CD4-positive, alpha-beta T cell treated with Interleukin-2 at 100 ng/mL for 4 hours (primary cell): ENCODE measurements at places on chromosomes 16 and 17.

- no peak for DNase-seq
These were observed 3.4 kb upstream of the NAT9 start for GRCh38 chr17:74779501-74779900.

DNA sequence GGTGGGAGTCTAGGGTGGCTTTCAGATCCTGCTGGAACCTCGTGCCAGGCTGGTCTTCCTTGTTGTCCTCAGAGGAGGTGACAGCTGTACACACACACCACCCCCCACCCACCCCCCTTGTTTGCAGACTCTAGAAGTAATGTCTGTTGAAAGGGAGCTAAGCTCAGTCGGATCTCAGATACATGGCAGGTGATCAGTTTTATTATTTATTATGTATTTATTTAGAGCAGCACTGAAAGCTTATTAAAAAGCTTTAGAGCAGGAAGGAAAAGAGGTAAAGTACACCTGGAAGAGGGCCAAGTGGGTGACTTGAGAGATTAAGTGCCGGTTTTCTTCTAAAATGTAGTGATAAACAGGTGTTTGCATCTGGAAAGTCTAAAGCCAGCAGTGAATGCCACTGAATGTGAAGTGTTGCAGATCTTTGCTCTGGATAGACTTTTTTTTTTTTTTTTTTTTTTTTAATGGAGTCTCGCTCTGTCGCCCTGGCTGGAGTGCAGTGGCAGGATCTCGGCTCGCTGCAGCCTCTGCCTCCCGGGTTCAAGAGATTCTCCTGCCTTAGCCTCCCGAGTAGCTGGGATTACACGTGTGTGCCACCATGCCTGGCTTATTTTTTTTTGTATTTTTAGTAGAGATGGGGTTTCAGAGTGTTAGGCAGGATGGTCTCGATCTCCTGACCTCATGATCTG lies 40.2 kb downstream of the FOXK2 start:
- DNase-seq, result no peak

- no peak for DNase-seq
These were observed 9.2 kb downstream of the PIEZO1 start for GRCh38 chr16:88775825-88776224.

- no peak for DNase-seq
These were observed 1.0 kb downstream of the BCL7C start for GRCh38 chr16:30892670-30893416.

DNA sequence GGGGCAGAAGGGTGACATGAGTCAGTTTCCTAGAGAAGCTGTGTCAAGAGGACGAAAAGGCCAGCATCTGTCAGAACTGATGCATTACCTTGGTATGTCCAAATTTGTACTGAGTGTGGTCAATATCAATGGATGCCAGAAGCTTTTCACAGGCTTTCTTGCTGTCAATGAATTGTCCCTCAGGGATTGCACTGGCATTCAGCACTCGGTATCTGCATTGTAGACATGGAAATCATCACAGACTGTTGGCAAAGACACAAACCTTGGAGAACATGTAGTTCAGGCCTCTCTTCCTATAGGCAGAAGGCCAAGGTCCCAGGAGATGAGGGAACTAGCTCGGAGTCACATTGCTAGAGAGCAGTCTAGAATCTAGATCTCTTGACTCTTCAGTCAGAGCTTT lies 16.6 kb downstream of the MYH3 start:
- DNase-seq, result no peak

- no peak for DNase-seq
These were observed 6.9 kb downstream of the TXNDC11 start for GRCh38 chr16:11735787-11736186.

GRCh38 chr17:20315311-20315710 lies 152.0 kb downstream of the LGALS9B start:
- no peak for DNase-seq

DNA sequence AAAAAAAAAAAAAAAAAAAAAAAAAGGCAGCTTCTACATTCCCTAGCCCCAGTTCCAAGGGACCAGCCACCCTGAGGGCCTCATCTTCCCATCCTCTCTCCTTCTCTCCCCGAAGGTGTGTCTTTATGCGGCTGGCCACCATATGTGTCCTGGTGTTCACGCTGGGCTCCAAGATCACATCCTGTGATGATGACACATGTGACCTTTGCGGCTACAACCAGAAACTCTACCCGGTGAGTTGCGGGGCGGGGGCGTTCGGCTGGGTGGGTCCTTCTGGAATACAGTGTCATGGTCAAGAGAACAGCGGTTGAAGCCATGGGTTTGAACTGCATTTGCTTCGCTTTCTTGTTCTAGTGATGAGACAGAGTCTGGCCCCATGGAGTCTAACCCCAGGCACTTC lies 22.6 kb upstream of the COQ7 start:
- DNase-seq, result no peak

GRCh38 chr16:89190150-89190958 lies 10.0 kb downstream of the SLC22A31 start:
- no peak for DNase-seq

- no peak for DNase-seq
These were observed 317.2 kb upstream of the ZFHX3 start for GRCh38 chr16:73365016-73365551.

DNA sequence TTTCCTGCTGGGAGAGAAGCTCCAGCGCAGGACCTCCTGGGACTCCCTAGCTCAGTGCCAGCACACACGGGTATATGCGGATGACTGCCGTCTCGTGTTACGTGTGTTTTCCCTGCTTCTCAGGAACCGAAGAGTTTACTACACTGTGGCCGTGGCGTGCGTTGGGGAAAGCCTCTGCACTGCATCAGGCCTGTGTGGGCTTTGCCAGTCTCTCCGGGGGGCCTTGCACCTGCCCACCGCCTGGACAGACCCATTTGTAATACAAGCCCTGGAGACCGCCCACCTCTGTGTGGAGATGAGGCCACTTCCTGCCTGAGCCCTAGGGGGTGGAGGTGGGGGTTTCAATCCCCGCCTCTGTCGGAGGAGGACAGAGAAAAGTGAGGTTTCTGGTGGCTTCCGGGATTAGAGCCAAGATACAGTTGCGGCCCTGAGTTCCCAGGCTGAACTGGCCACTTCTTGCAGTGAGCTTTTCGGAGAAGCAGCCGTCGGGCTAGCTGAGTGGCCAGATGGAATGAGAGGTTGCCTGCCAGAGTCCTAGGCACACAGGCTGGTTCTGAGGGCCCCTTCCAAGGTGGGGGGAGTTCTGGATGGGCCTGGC lies 43.4 kb upstream of the GSE1 start:
- DNase-seq, result peak; percentile 31

GRCh38 chr16:50323335-50324011 lies 45.3 kb downstream of the BRD7 start:
- DNase-seq, result no peak

GRCh38 chr17:61002316-61002736 lies 324.7 kb downstream of the BCAS3 start:
- DNase-seq, result peak; percentile 26

DNA sequence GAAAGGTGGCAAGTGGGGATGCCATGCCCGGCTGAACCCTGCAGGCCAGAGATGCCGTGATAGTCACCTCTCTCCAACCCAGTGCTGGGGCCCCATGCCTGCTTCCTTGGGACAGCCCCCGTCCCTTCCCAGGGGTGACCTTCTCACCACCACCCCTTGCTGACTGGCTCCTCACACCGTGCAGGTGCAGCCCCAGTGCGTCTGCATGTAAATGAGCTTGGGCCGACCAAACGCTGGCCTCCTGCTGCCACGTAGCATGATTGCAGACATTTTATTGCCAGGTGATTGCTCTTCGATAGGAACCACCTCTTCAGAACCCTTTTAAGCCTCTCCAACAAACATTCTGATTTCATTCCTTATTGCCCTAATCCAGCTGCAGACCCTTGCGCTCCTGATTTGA lies 32.5 kb downstream of the ASIC2 start:
- no peak for DNase-seq

DNA sequence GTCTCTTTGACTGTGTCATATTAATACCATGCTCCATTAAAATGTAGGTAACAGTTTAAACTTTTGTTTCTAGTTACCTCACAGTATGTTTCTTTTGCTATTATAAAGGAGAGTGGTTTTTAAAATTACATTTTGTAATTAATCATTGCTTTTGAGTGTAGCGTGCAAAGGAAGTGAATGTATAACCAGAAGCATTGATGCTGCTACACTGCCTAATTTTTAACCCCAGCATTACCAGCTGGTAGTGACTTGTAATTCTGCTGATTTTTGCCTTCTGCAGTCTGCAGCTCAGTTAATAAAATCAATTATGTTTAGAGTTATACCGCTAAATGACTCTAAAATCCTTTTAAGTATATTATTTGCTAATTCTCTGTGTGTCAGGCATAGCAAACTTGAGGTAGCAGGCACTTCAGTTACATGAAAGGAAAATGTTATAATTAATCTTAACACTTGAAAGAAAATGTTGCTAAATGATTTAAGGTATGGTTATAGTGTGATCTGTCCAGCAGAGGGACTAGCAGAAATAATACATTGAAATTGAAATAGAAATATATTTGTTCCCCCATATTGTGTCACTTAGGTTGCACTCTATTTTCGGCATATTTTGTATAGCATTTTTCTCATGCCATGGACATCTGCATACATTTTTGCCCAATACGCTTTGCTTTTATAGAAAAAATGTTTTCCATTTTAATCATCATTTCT lies 388.5 kb downstream of the CNTNAP4 start:
- DNase-seq, result no peak

DNA sequence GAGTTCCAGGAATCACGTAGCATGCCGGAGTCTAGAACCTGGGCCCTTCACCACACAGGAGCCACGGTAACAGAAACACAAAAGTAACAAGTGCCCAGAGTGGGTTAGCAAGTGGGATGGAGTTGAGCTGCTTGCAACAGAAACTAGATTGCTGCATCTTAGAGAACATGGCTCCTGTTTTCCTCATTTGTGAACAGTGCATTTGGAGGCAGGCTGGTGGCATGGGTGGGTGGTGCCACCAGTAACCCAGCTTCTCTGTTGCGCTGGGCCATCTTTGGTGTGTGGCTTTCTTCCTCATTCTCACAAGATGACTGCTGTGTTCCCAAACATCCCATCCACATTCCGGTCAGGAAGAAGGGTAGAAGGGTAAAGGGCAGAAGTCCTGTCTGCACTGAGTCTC lies 95.5 kb downstream of the KATNIP start:
- no peak for DNase-seq

- no peak for DNase-seq
These were observed 55.9 kb downstream of the KCNJ2 start for GRCh38 chr17:70225276-70225675.

GRCh38 chr17:1056761-1057160 lies 59.8 kb downstream of the TIMM22 start:
- no peak for DNase-seq

DNA sequence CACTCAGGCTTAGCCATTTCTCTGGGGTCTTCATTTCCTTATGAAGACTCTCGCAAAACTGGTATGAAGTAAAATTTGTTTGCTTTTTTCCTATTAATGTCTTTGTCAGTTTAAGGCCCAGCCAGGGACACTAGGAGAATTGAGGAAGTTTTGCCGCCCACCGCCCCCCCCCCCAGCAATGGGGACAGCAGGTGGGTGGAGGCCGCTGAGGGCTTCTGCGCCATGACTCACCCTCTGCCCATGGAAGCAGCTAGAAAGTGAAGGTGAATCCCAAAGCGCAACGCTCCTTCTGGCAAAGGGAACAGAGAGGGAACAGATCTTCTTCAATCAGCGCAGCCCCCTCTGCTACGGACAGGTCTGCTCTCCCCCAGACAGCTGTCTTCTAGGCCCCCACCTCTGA lies 49.7 kb downstream of the MARF1 start:
- no peak for DNase-seq

DNA sequence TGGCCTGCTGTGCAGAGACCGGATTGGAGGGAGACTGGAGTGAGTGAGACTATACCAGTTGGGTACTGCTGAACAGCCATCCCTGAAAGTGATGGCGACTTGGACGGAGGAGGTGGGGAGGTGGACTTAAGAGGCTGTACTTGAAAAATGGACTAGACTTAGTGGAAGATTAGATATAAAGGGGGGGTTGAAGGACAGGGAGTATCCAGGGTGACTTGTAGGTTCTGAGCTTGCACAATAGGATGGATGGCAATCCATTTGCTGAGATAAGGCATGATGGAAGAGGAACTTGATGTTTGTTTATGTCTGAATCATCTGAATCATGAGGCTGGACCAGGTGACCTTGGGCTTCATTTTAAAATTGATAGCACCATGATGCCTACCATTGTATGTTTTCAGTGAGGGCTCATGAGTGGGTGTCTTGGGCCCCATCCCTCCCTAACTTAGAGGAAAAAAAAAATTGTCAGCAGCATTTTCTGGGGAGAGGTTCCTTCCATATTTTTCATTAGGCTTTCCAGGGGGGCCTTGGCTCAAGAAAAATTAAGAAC lies 41.2 kb downstream of the PRKCA start:
- DNase-seq, result no peak

DNA sequence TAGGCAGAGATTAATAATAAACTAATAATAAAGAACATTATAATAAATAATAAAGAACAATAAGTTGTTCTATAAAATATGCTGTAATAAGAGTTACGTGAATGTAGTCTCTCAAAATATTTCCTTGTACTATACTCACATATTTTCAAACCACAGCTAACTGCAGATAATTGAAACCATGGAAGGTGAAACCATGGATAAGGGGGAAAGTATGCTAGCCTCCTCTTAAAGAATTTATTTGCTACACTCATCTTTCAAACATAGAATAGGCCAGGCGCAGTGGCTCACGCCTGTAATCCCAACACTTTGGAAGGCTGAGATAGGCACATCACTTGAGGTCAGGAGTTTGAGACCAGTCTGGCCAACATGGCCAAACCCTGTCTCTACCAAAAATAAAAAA lies 18.5 kb downstream of the CYTH1 start:
- DNase-seq, result no peak

DNA sequence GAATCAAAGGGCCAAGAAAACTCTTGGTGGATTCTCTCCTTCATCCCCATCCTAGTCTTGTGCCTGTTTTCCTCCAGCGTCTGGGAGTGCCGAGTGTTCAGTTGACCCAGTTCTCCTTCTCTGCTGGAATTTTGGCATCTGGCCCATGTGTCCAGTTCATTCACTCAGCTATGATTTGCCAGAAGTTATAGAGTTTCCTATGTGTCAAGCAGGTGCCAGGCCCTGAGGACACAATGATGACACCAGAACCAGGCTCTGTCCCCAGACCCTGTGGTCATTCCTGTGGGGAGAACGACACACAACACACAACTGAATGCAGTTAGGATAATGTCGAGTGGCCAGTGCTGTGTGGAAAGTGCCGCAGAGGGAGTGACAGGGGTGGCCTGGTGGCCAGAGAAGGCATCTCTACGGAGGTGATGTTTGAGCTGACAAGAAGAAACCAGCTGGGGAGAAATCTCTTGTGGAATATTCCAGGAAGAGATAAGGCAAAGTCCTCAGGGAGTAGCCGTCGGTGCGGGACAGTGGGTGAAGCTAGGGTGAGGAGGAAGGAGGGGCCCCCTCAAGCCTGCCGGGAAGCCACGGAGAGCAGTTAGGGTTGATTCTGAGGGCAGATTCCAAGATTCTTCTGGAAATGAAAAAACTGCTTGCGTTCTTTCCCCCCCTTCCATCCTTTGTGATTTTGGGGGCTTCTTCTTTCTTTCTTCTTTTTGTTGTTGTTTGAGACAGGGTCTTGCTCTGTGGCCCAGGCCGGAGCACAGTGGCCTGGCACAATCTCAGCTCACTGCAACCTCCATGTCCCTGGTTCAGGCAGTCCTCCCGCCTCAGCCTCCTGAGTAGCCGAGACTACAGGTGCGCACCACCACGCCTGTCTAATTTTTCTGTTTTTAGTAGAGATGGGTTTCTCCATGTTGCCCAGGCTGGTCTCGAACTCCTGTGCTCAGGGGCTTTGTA lies 35.8 kb upstream of the IL34 start:
- DNase-seq, result no peak
